KG1 (cell line): ENCODE measurements at places on chromosomes 3 and 15.

DNA sequence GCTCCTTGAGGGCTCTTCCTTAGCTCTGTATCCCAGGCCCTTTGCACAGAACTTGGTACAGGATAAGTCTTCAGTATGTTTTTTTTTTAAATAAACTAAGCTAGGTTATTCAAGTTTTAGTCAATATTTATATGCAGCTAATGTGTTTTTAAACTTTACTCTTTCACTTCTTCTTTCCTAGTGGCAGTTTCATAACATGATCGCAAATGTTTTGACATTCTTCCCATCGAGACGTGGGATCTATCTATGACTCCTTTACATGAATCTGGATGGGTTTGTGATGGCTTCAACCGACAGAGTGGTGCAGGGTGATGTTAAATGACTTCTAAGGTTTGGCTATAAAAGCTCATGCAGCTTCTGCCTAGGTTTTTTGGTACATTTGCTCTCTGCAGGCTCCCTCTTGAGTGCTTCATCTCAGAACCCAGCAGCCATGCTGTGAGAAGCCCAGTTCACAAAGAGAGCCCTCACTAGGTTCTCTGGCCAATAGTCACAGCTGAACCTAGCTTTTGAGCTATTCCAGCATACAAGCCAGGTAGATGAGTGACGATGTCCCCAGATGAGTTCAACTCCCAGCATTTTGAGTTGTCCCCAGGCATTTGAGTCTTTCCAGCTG is 13.5 kb upstream of the MECOM start:
- no peak for DNase-seq

- DNase-seq = no peak
These were observed 19.8 kb upstream of the SOX2 start for GRCh38 chr3:181691901-181692300.

- DNase-seq = no peak
These were observed 67.8 kb downstream of the BDH1 start for GRCh38 chr3:197487911-197488391.

DNA sequence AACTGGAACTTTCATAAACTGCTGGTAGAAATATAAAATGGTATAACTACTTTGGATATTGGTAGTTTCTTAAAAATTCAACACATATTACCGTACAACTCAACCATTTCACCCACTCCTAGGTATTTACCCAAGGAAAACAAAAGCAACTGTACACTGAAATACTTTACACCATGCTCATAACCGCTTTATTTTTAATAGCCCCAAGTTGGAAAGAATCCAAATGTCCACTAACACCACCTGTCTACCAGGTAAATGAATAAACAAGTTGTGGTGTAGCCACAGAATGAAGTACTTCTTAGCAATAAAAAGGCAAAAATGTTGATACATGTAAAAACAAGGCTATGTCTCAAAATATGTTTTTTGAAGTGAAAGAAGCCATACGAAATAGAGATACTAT is 215.9 kb upstream of the PEX5L start:
- DNase-seq = no peak

DNA sequence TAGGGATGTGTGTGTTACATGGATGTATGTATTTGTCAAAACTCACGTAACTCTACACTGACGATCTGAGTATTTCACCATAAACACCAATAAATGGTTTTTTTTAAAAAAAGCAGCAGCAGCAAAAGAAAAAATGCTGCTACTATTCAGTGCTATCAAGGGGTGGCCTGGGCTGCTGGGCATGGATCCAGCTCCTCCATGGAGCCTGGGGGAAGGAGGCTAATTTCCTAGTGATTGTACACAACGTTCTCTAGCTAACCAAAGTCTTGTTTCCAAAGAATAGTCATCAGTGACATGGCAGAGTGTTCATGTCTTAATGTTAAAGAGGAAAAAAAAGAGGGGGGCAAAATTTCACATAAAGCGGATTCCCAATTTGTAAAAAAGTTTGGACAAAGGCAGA is 29.0 kb downstream of the POMGNT2 start:
- DNase-seq = no peak

- DNase-seq = no peak
These were observed 43.8 kb downstream of the GABRB3 start for GRCh38 chr15:26729030-26729429.

GRCh38 chr15:42608110-42608531 is 32.7 kb downstream of the STARD9 start:
- DNase-seq = peak; percentile 81
